Activated CD4-positive, alpha-beta T cell treated with anti-CD3 and anti-CD28 coated beads for 1 hour (primary cell): ENCODE measurements at places on chromosomes 1 and 21.

- no peak for DNase-seq
Measured at GRCh38 chr1:29202053-29202452, 20.4 kb upstream of the SRSF4 start.

DNA sequence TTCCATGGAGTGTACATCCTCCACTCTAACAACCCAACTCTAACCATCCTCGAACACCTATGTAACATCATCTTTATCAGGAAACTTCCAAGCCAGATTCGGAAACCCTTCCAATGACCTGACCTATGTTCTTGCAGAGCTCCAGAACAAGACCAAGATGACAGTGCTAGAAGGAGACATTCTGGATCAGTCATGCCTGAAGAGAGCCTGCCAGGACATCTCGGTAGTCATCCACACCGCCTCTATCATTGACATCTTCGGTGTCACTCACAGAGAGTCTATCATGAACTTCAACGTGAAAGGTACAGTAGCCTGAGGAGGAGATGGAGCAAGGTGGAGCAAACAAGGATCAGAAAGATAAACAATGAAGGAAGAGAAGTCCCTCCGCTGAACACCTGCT, 36.1 kb upstream of the HSD3B1 start:
- DNase-seq = no peak

DNA sequence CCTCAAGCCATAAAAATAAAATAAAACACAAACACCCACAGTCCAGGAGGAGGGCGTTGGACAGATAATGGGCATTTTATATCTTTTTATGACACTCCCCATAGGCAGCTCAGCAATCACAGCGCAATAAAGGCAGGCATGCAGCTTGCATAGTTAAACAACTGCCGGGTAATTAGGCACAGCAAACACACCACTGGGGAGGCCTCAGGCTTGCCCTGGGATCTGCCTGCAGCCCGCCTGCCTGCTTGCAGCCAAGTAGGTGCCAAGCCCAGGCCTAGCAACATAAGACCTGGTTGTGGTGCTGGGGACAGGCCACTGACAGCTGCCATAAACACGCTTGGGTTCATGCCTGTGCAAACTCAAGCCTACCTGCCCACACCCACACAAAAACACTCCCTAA, 54.2 kb downstream of the DMAP1 start:
- no peak for DNase-seq

DNA sequence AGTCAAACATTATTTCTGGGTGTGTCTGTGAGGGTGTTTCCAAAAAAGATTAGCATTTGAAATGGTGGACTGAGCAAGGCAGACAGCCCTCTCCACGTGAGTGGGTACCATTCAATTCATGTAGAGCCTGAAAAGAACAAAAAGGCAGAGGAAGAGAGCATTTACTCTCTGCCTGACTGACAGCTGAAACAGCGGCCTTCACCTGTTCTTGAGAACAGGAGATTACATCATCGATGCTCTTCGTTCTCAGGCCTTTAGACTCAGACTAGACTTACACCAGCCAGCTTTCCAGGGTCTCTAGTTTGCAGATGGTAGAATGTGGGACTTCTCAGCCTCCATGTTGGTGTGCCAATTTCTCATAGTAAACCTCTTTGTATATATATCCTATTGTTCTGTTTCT, 302.3 kb downstream of the BACH1 start:
- no peak for DNase-seq

GRCh38 chr21:20789729-20790500, 208.3 kb upstream of the NCAM2 start:
- no peak for DNase-seq

GRCh38 chr1:23118957-23119792, 49.5 kb downstream of the LUZP1 start:
- no peak for DNase-seq

DNA sequence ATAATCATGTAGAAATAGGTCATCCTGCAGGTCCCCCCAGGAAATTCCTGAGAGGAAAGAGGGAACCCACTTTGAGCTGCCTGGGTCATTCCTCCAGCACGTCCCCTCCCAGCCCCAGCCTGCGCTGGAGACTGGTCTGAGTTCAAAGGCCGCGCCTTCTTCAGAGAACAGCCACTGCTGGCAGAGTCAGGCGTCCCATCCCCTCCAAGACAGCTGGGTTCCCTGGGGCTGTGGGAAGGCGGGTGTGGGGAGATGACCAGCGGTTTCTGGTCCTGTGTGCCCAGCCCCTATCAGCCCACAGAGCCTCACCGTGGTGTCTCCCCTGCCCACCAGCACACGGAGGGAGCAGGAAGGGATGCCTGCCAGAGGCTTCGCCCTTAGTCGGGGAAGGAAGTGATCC, 18.0 kb upstream of the TRAPPC10 start:
- no peak for DNase-seq

GRCh38 chr1:27959792-27960603, at the start of gene XKR8:
Gene XKR8 (plus strand): TSS chr1:27959973. CDS start chr1:27960070, 97 bp downstream.
- DNase-seq = peak; percentile 72

- peak; percentile 76 for DNase-seq
Measured at GRCh38 chr1:116504308-116505156, 66.3 kb downstream of the CD58 start.

DNA sequence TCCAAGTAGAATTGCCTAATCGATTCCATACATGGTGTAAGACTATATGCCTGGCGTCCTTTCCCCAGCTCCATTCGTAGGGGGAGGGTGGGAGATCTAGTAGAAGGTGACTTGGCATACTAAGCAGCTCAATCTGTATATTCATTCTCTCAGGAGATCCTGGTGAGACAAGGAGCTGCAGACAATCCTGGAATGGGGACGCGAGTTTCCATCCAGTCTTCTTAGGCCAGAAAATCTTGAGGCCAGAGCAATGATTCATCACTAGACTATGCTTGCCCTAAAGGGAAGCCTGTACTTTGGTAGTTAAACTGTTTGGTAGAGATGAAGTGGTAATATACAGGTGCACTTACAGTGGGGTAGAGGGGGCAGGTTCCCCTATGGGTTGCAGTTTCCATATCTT, 468.7 kb downstream of the ADGRL2 start:
- no peak for DNase-seq

DNA sequence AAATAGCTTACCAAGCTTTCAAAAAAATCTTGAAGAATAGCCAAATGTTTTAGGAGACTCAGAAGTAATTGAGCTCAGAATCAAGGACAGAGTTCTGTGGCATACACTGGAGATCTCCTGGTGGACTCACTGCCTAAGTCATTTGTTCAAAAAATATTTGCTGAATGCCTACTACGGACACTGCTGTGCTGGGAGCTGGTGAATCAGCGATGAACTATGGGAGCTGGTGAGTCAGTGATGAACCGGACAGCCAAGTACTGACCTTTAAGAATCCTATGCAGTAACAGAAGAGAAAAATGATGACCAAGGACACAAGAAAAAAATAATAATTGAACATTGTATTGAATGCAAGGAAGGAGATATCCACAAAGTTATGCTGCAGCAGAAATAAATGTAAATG, 717.9 kb upstream of the CXADR start:
- no peak for DNase-seq

DNA sequence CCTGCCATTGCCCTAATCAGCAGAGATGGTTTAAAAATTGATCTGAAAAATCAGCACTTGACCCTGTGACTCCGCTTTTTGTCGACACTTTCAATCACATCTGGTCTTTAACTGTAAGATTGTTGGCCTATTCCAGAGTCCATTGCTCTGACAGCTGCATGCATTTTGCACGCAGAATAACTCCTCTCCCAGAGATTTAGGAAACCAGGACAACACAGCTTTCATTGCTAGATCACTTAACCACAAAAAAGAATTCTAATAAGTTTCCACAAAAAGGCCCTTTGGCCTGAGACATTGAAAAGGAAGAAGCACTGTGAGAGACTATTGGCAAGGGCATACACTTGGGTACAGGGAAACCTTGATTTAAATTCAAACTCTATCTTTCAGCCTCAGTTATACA, 373.1 kb downstream of the TGFB2 start:
- DNase-seq = no peak

DNA sequence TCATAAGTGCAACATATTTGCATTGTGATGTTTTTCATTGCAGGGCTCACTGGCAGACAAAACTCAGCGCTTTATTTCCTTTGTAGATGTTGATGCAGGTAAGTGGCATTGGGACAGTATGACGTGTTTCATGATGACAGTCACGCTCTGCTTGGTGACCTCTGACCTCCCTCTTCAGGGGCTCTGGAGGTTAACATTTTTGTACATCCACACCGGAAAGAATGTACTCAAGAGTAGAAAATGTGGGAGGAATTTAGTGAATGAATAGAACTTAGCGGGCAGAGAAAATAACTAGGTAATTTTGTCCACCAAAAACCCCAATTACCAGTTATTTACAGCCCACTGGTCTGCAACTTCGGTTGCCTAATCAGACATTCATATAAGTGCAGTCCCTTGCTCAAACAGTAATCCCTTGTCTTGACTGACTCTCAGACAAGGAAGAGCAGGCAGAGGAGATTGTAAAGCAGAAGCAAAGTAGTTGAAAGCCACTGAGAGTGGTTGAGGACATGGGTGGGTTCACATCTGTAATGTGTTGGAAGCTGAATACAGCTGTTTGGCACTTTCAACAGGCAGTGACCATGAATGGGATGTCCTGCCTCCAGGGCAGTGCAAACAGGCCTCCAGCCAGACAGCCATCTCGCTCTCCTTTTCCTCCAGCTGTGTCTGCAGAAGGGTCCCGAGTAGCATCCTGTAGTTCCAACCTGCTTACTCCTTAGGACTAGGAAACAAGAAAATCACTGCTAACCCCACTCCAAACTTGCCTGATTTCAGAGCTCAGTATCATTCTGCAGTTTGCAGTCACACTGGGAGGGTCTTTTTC, 188.9 kb downstream of the NRIP1 start:
- no peak for DNase-seq

- no peak for DNase-seq
Measured at GRCh38 chr1:42762269-42762668, 4.6 kb downstream of the P3H1 start.

DNA sequence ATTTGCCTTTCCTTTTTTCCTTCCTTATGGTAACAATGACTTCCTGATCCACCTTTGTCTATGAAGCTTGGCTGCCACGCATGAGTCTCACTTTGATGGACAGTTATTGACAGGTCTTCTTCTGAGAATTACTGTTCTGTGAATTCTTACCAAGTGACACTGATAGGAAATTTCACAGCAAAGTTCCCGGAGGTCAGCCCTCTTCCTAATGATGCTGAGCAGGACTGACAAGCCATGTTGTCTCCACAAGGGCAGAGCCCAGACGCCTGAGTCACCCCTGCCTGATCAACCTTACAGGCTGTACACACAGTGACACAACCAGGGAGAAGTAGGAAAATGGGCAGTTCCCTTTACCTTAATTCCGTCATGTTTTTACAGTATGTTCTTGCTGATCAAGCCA, 44.2 kb downstream of the ZC3H11B start:
- DNase-seq = no peak

- DNase-seq = no peak
Measured at GRCh38 chr1:33466159-33466558, 6.3 kb upstream of the ZSCAN20 start.

DNA sequence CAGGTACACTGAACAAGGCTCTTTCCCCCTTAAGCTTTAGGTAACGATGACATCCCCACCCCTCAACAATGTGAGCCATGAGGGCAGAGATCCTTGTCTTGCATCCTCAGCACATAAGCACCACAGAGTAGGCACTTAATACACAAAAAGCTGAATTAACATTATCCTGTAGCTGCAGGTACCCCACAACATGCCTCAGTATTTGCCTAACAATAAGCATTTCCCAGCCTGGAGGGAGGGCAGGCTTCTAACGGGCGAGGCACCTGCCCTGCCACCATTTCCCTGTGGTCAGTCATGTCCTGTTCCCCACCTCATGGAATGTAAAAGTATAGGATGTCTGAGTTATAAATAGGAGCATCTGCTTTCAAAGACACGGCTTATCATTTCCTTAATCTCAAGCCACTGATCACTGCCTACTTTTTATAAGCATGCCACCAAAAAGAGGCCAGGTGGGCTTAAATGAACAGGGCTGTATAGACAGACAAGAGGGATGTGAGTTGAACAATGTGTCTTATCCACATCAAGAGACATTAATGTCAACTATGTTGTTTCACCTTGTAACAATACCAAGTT, 3.4 kb downstream of the CAPZB start:
- no peak for DNase-seq

GRCh38 chr21:29195981-29196669, 65.7 kb downstream of the MAP3K7CL start:
- DNase-seq = peak; percentile 48

DNA sequence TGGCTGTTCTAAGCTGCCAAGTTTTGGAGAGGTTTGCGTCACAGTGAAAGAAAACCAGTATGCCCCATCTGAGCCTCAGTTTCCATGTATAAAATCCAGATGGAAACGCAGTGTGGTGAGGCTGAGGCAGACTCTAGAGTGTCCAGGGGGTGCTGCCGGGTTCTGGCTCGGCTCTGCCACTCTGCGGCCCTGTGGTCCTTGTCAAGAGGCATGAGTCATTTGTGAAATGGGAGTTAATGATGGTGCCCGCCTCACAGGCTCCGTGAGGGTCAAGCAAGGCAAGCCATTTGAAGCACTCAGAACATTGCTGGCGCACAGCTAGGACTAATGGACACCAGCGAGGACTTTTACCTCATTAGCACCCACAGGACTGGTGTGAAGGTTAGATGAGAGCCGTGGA, 214.3 kb downstream of the PTPRU start:
- no peak for DNase-seq

DNA sequence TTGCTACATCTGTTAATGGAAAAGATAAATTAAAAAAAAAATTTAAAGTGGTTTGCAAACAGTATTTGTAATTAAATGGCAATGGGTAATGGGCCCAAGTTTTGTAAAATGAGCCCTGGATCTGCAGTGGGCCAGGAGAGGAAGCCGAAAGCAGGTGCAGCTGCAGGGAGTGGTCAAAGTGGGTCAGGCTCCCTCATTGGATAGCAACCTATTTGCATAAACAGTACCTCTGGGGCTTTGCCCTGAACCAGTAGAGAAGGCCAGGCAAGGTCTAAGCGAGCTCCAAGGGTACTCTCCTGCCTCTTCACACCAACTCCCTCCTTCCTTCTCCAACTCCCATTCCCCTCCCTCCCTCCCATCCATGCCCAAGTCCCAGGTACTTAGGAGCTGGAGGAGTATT, 138.9 kb downstream of the HMGB4 start:
- no peak for DNase-seq

DNA sequence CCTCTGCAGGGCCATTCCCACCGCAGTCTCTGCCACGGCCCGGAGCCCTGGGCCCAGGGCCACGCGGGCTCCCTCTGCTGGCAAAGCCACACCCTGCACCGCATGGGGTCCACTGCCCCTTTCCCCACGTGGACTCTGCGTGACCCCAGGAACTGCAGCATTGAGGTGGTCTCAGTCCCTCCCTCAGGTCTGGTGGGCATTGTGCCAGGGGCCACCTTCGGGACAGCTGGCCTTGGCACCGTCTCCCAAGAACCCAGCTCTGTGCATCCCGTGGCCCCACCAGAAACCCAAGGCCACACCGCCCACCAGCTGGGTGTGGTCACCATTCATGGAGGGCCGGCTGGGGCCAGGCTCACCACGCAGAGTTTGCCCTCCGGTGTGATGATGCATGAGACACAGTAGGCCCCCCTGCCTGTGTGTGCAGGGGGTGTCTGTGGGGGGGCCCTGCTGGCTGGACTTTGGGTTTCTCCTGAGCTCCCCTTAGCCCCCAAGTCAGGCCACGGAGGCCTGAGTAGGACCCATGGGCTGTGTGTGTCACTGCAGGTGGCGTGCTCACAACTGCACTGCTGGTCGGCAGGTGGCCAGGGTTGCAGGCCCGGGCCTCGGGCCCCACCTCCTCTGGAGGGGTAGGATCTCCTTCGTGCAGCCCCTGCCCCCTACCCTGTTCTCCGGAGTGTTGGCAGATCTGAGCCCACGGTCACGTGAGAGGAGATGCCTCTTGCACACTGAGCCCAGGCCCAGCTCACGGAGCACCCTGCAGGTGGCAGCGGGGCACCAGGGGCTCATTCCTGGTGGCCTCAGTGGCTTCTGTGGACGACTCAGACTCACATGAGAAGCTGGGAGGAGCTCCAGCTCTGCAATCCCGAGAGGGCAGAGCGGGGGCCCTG, 5.8 kb downstream of the VWA1 start:
- peak; percentile 32 for DNase-seq
